ENCODE measurements at places on chromosomes 2 and 18.

DNA sequence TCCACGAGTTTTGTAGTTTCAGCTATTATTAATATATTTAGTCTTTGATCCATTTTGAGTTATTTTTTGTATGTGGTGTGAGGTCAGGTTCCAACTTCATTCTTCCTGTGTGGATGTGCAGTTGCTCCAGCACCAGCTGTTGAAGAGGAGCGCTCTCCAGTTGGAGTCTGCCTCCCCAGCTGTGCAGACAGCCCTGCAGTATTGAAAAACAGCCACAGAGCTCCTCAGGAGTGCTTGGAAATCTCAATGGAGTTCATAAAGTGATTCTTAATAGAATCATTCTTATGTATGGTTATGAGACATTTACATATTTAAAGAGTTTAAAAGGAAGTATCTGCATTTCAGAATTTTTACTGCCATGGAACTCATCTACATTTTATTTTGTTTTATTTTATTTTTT, 17.3 kb downstream of the DGKD start:
- DNase-seq: peak; percentile 69

DNA sequence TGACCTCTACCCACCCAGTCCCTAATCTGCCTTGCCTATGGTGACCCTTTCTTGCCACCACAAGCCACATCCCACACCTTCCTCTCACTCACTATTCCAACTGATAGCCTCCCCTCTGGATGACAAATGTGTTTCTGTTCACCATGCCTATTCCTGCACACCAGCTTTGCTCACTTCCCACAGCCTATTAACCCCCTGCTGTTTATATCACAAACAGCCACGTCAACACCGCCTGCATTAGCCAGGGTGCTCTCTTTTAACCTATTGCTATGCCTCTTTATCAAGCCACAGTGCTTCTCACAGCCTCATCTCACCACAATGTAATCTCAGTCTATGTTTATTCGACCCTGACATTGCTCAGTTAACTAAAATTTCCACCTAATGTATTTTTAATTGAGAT, 271.8 kb downstream of the SUCLG1 start:
- DNase-seq: no peak

DNA sequence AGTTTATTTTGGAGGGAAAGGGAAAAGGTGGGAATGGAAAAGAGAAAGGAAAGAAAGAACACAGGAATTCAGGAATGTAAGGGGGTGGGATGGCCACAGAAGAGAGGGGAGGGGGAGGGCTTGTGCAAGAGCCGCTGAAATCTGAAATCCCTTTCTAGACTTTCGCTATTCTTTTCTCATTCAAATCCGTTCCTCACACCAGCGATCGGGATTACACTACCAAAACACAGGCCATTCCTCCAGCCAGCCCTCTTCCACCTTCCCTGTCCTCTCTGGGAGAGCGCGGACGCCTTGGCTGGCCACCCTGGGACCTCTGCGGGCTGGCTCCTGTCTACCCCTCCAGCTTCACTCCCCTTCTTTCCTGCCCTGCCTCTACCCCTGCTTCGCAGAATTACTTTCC, 102.3 kb downstream of the CDCA7 start:
- no peak for DNase-seq

- peak; percentile 60 for DNase-seq
Measured at GRCh38 chr18:2656237-2656980, 883 bp downstream of the SMCHD1 start.

DNA sequence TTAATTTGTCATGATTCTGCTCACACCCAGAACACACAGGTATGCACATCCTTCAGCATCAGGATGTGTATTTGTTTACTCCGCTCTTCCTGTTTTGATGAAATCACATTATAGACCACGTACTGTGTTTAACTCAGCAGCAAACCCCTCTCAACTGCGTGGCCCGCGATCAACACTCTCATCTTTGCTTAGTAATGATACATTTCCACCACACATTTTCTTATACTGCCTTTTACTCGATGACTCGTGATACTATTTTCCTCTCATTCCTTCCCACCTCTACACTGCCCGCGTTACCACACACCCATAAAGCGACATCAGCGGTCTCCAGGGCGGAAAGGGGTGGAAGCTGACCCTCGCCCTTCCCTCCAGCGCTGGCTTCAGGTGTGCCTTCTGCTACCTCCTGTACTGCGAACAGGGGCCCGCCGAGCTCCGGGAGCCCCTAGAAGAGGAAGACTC, 1.3 kb downstream of the NETO1 start:
- DNase-seq: no peak

DNA sequence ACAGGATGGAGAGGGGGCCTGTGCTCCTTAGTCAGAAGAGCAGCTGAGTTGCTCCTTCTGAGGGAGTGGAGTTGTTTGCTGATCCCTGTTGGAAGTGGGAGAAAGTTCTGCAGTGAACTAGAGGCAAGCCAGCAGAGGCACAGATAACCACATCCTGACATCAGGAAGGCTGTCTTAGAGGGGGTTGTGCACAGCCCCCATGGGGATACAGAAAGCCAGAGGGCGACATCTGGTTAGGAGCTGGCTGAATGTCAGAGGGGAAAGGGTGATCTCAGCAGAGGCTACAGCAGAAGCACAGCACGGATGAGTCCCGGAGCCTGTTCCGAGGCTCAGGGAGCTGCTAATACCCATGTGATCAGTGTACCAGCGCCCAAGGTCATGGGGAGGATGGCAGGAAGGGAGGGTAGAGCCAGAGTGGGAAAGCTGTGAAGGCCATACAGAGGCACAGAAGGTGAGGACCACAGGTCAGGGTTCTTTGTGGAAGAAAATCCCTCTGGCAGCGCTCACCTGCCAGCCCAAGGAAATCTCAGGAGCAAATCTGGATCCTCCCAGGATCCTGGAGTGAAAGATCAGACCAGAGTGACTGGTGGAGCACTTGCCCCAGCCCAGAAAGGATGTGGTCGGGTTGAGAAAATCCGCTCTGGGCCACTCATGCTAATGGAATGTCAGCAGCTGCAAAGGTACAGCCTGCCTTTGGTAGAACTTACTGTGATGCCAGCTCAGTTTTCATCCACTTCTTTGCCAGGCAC, 111.8 kb downstream of the STPG4 start:
- peak; percentile 83 for DNase-seq

GRCh38 chr2:20707601-20708000, 40.7 kb downstream of the GDF7 start:
- DNase-seq: no peak

- DNase-seq: no peak
Measured at GRCh38 chr2:68316111-68316510, 3.6 kb downstream of the CNRIP1 start.

GRCh38 chr18:415617-416612, 84.6 kb downstream of the COLEC12 start:
- no peak for DNase-seq

DNA sequence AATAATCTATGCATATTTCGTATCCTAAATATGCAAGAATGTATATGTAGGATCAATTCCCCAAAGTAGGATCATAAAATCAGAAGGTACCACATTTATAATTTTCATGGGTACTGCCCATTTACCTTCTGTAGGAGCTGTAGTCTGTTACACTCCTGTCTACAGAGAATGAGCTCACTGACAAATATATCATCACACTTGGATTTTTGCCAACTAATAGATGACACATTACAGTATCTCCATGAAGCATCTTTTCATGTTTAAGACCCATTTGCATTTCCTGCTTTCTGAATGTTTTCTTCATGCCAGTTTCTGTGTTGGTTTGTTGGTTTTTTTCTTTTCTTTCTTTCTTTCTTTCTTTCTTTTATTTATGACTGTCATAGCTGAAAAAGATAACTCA, 70.9 kb upstream of the EML6 start:
- DNase-seq: no peak

GRCh38 chr2:236394571-236394970, 130.4 kb upstream of the ASB18 start:
- DNase-seq: no peak

DNA sequence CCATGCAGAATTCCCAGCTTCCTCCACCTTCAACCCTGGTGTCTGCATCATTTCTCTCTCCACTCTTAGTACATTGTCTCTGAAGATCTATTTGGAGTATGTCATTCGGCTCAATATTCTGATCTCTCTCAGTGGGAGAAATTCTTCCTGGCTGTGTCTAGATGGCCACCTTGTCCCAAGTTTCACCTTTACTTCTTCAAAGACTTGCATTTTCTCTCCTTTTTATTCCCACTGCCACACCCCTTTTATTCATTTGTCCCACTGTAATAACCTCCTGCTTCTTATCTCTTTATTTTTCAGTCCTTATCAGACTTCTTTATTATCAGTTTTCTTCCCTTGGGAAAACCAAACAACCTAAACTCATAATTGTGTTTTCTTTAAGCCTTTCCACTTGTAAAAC, 54.3 kb upstream of the CERS6 start:
- no peak for DNase-seq

GRCh38 chr2:207984765-207985480, 40.4 kb downstream of the PLEKHM3 start:
- DNase-seq: no peak

DNA sequence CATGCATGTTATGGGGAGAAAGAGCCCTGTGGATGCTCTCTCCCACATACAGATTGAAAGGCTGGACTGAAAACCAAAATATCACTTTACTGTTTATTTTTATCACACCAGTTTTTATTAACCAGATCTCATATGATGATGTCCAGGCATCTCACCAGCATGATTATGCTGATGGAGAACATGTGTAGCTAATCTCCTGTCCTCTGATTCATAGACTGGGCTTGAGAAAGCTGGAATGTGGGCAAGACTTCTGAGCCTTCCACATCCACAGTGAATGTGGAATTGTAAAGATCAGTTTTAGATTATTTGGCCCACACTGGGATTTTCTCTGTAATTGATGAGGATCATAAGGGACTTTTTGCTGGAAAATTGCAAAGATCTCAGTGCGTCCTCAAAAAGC, 137.9 kb downstream of the ICOS start:
- DNase-seq: peak; percentile 83

GRCh38 chr2:25587361-25587760, 86.0 kb downstream of the DTNB start:
- no peak for DNase-seq

GRCh38 chr2:217685255-217685605, 317.6 kb downstream of the TNS1 start:
- DNase-seq: peak; percentile 80

GRCh38 chr2:177327009-177327408, 62.5 kb upstream of the NFE2L2 start:
- no peak for DNase-seq

DNA sequence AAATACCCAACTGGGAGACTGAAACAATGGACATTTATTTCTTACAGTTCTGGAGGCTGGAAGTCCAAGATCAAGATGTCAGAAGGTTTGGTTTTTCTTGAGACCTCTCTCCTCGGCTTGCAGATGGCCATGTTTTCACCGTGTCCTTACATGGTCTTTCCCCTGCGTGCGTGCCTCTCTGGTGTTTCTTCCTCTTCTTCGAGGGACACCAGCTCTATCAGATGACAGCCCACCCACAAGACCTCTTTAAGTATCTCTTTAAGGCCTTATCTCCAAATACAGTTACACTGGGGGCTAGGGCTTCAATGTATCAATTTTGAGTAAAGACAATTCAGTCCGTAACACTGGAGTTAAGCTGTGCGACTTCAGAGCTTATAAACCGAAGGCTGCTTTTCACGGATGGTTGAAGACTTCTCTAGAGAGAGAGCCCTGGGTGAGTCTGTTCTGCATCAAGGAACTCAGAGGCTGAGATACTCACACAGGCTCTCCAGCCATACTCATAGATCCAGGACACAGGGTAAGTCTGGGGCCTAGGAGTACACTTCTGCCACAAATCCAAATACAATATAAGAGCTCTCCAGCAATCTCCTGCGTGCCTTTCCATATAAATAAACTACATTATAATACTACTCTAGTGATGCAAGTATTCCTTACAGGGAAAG, 339.9 kb upstream of the PKDCC start:
- no peak for DNase-seq

DNA sequence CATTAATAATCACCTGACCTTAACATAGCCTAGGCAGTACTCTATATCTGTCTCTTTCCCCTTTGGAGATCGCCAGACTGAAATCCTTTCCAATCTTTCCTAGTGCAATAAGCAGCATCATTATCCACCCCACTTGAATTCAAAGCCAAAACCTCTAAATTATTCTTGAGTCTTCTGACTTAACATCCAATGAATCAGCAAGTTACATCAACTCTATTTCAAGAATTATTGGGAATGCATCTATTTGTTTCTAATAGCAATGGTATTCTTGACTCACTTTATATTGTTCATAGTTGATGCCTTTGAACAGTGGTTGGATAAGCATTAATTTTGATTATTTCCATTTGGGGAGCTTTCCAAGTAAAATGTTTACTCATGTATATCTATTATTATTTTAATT, 144.8 kb downstream of the ZNF804A start:
- DNase-seq: no peak

- no peak for DNase-seq
Measured at GRCh38 chr2:142588269-142588668, 289.2 kb upstream of the KYNU start.

GRCh38 chr2:121052023-121052422, 233.0 kb downstream of the TFCP2L1 start:
- DNase-seq: no peak

DNA sequence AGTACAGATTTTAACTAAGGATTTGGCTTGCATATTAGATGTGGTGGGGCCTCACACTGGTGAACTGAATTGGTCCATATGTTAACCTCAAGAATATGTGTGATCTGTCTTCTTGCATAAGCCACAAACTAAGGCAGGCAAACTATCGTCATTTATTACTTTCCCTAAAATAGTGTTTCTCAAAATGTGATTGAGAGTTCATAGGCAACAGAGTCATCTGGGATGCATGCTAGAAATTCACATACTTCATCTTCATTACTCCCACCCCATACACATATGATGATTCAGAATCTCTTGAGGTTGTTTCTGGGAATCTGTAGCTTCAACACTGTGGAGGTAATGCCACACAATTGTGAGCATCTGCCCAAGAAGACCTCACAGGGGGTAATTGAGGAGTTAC, 822.8 kb upstream of the CDH2 start:
- DNase-seq: no peak

GRCh38 chr2:194319222-194319992, 1337.6 kb upstream of the SLC39A10 start:
- DNase-seq: no peak

- DNase-seq: no peak
Measured at GRCh38 chr2:6999211-6999877, 82.1 kb downstream of the RNF144A start.

- DNase-seq: no peak
Measured at GRCh38 chr18:22254088-22254487, 84.7 kb downstream of the GATA6 start.

- DNase-seq: no peak
Measured at GRCh38 chr2:230589497-230590015, 123.1 kb upstream of the CAB39 start.

DNA sequence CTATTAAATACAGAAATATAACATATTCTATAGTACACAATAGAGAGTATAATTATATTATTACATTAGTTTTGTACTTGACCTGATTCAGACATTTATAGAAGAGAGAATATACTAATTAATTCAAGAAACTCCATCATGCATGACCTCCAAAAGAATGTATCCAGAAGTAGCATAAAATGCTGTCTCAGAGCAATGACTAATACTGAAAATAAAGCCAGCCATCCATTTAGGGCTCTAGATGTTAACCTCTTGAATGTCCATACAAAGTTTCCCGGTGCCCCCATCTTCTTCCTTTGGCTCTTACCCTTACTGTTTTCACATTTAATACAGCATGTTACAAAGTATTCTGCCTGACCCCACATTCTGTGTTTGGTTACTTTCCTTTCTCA, 102.0 kb downstream of the ARHGAP15 start:
- no peak for DNase-seq

- DNase-seq: no peak
Measured at GRCh38 chr2:226213717-226214116, 585.9 kb downstream of the IRS1 start.

- no peak for DNase-seq
Measured at GRCh38 chr2:121886059-121886458, 130.6 kb downstream of the TSN start.
